ENCODE measurements at places on chromosomes 16 and 17.

- DNase-seq, result no peak
Observed at GRCh38 chr16:11256661-11257130, 692 bp upstream of the SOCS1 start.

- DNase-seq, result no peak
Observed at GRCh38 chr16:84198401-84198800, 7.4 kb downstream of the ADAD2 start.

DNA sequence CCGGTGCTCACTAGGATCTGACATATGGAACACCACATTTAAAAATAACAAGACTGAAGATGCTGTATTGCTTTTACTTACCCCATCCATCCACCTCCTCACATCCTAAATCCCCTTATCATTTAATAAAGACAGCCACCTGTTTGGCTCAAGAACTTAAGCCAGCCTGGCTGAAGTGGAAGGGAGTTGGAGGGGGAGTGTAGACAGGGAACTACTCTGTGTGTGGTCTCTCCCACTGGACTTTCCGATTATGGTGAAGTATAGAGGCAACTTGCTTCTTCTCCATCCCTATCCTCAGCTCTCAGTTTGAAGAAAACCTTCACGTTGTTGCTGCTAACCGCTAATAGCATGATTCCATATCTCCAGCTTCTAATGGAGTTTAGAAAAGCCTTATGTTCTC lies 313.4 kb downstream of the CDH11 start:
- DNase-seq, result no peak

DNA sequence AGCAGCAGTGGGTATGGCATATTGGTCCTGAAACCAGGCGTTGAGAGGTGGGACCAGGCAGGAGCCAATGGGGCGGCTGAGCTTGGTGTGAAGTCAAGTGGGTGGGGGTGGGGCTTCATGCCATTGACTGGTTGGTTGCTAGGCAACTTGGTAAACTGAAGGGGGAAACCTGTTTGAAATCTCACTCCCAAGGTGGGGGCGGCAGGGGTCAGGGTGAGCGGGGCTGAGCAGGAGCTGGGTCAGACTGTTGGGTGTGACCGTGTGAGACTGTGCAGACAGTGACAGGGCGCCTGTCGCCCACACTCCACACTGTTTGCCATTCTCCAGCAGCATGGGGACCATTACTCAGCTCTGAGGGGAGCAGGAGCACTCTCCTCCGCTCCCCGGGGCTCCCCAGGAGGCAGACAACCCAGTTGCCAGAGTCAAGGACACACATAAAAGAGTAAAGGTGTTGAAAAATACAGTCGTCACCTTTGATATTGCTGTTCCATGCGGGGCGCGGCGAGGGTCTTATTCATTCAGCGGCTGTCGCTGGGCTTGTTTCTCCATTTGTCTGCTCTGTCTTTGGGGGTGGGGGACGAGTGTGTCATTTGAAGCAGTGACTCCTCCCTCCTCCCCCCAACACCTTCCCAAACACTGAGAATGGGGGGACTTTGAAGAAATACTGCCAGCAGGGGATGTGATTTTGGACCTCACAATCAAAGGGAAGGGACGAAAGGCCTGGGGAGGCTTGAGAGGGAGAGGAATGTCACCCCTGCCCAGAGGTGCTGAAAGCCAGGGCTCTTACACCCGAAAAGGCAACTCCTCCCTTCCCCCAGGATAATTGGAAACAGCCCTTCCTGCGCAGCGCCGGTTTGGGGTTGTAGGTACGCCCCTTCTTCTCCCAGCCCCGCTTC lies 1.2 kb upstream of the EFNB3 start:
- DNase-seq, result peak; percentile 70

DNA sequence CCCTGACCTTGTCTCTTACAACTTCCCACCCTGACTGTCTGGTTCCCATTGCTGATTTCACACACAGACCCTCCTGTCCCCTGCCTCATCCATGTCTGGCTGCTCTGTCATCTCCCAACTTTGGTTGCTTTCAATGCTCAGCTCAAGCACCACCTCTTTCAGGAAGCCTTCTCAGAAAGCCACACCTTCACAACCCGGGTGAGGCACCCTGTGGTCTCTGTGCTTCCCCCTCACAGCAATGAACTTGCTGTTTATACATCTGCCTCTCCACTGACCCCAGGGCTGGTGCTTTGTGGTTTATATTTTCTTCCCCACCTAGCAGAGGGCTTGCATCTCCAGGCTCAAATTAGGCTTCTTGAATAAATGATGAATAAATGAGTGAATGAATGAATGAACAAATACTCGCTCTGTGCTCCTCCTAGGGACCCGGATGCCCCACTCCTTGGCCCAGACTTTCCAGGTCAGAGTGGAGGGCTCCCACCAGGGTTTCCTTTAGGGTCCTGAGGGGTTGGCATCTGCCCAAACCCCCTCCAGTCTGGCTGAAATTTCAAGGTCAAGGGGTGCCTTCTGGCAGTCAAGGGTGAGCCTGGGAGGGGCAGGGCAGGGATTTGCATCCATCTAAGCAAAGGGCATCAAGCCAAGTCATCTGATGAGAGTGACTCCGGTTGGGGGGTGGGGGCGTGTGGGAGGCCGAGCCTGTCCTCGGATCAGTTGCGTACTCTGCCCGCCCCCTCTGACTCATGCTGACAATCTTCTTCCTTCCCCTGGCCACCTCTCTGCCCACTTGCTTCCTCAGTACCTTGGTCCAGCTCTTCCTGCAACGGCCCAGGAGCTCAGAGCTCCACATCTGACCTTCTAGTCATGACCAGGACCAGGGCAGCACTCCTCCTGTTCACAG lies at the start of gene ITGAX:
TSS of gene ITGAX (plus strand) at position 783 of the 898 bp plus-strand sequence. CDS start at position 862, 79 bp downstream.
- no peak for DNase-seq
